GM23248 (cell line): ENCODE measurements at places on chromosomes 3 and 15. TPM values are rescaled to one million over a fixed set of nuclear protein-coding genes. Genes with fewer than 3 reads are reported as not detected.

DNA sequence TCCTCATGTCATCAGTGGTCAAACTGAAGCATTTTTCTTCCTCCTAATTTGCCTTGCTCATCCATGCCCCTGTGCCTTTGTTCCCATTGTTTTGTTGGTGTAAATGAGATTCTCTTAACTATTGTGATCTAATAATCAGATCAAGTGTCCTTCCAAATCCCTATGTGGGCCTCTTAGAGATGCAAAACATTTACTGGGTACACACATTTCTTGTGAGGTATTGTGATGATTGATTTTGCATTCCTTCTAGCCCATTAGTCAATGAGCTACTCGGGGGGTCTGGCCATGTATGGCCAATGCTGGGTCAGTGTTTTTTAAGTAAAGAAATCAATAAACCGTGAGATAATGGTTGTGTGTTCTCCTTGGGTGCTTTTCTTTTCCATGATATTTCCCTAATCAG, 580.4 kb downstream of the VGLL3 start:
- DNase-seq, result no peak

The CASR gene
- total RNA-seq, result not detected in 2 replicates

- peak; percentile 36 for DNase-seq
These were observed 115.1 kb downstream of the CNTN6 start for GRCh38 chr3:1207904-1208303.

GRCh38 chr3:132972333-132972732, 65.9 kb upstream of the TMEM108 start:
- peak; percentile 17 for DNase-seq

GRCh38 chr15:50082066-50082465, 37.0 kb downstream of the ATP8B4 start:
- no peak for DNase-seq

DNA sequence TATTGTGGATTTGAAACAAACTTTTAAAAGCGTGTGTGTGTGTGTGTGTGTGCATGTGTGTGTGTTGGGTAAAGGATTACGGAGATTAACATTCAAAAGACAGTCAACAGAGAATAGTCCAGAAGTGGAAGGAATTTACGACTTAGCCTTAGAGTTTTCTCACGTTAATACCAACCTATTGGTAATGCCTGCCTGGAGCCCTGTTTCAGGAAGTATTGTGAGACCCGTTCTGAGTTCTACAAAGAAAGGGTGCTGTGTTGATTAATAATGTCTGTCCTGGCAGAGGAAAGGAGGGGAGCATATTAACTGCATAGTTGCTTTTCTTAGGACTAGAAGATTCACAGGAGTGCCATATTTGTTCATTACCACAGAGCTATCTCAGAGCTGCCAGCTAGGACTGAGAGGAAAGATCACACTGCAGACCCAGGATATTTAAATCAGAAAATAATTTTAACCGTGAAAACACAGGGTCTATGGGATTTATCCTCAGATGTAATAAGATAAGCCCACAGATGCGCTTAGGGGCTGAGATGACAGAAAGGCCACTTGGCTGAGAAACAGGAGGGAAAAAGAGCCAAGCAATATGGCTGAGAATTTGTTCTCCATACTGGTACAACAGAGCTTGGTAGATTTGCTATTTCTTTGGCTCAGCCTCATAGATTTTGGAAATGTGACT, 40.5 kb upstream of the FRMD4B start:
- DNase-seq, result no peak

- DNase-seq, result peak; percentile 36
These were observed 841.3 kb downstream of the ROBO1 start for GRCh38 chr3:78926523-78926922.

The GRM7 gene
- not detected in 2 replicates for total RNA-seq

- peak; percentile 45 for DNase-seq
These were observed 21.2 kb downstream of the NGRN start for GRCh38 chr15:90286678-90287077.

DNA sequence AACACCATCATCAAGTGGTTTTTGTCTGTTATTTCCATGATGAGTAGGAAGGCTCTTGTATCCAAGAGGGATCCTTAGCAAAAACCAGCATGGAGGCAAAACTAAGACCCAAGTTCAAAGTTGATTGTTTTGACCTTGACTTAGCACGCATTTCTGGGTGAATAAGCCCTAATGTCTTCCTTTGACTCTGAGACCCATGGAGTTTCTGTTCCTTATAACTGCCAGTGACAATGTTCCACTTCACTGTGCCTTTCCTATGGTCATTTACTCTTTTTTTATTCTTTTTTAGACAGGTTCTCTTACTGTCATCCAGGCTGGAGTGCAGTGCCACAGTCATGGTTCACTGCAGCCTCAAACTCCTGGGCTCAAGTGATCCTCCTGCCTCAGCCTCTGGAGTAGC, 118.2 kb upstream of the MRPL3 start:
- no peak for DNase-seq

The PP2D1 gene
- total RNA-seq, result not detected in 2 replicates

The LRRC49 gene
- total RNA-seq, result 10.3 and 11.1 TPM in 2 replicates

- peak; percentile 56 for DNase-seq
These were observed 181.2 kb upstream of the TTC14 start for GRCh38 chr3:180420804-180421203.

The GNAT1 gene
- not detected in 2 replicates for total RNA-seq

DNA sequence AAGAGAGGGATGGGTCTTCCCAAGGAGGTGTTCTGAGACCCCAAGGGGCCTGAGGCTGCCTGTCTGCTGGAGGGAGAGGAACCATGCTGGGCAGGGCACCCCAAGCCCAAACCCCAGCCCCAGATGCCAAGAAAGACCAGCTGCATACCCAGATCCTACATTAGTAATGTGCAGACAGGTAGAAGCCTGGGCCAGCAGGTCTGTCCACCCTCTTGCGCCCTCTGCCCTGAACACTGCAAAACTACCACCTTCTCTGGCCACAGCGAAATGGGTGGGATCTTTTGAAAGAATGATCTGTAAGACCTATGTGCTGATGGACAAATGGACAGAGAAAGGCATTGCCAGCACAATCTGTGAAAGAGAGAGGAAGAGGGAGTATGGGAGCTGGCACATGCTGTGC, 283.2 kb downstream of the EPHB1 start:
- no peak for DNase-seq

DNA sequence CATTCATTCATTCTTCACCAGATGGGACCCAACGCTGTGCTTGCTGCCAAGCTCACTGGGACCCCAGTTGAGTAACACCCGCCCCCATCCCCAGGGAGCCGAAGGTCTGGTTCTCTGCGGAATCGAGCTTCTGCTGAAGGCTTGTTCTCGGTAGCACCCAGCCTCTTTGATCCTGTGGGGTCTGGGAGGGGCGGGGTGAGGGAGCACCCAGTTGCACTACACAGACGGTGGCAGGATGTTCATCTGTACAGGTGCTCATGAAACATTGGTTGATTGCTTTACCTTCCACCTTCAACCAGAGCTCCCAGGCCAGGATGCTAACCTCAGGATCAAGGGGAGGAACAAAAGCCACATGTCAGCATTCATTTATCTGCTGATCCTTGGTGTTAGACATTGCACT, 77.7 kb upstream of the RGMA start:
- DNase-seq, result no peak

The LRRC58 gene
- total RNA-seq, result 29.2 and 34.4 TPM in 2 replicates

- DNase-seq, result no peak
These were observed 15.7 kb upstream of the GRIP2 start for GRCh38 chr3:14555835-14556234.

DNA sequence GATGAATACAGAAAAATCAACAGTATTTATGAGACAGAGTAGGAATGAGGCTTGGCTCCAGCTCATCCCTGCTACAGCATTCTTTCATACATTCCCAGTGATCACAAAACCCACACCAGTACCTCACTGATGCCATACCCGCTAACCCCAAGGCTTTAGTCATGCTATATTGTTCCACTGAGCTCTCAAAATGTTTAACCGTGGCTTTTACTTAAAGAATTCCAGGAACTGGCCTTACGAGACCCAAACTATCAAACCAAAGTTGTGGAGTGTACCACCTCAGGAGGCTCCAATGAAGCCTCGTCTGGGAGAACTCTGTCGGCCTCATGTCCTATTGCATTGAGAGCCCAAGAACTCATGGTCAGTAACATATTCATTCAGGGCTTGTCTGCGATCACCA, 278.9 kb downstream of the ULK4 start:
- peak; percentile 89 for DNase-seq

- no peak for DNase-seq
These were observed 528.9 kb downstream of the IGSF11 start for GRCh38 chr3:118505784-118506183.

The IFT80 gene
- 48.4 and 59.4 TPM in 2 replicates for total RNA-seq

DNA sequence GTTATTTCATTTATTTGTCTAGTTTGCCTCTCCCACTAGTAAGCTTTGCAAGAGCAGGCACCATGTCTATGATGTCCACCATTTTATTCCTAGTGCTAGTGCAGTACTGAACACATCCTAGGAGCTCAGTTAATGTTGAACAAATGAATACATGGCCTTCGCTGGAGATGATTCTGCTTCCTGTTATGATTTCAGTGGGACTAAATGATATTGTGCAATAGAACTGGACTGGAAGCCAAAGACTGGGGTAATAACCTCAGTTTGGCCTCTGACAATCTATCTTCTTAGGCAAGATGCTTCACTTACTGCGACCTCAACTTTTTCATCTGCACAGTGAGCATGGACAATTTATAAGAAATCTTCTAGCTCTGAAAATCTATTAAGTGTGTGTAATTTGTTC, 191.3 kb downstream of the ADAMTSL3 start:
- DNase-seq, result peak; percentile 87

DNA sequence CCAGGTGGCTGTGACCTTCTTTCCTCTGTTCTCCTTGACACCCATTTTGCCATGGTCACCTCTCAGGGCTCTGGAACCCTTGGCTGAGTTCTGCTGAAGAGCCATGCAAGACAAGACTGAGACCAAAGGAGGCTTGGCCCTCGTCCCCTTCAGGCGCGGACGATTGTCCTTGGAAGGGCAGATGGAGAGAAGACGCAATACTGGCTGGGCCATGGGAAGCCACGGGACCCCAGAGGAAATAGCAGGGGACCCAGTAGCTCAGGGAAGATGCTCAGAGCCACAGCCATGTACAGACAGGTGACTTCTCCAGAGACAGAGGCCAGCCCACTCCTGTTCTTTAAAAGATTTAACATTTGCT, 125.6 kb downstream of the SMAD6 start:
- DNase-seq, result no peak

The PLS1 gene
- 0.13 and 0.54 TPM in 2 replicates for total RNA-seq

The DCP1A gene
- total RNA-seq, result 10.6 and 13.1 TPM in 2 replicates

The RBM5 gene
- 86.1 and 152 TPM in 2 replicates for total RNA-seq

- peak; percentile 52 for DNase-seq
These were observed 29.9 kb downstream of the CDAN1 start for GRCh38 chr15:42707068-42707467.

The STRC gene
- total RNA-seq, result under 0.01 TPM in 1 of 2 replicates, not detected in the other

DNA sequence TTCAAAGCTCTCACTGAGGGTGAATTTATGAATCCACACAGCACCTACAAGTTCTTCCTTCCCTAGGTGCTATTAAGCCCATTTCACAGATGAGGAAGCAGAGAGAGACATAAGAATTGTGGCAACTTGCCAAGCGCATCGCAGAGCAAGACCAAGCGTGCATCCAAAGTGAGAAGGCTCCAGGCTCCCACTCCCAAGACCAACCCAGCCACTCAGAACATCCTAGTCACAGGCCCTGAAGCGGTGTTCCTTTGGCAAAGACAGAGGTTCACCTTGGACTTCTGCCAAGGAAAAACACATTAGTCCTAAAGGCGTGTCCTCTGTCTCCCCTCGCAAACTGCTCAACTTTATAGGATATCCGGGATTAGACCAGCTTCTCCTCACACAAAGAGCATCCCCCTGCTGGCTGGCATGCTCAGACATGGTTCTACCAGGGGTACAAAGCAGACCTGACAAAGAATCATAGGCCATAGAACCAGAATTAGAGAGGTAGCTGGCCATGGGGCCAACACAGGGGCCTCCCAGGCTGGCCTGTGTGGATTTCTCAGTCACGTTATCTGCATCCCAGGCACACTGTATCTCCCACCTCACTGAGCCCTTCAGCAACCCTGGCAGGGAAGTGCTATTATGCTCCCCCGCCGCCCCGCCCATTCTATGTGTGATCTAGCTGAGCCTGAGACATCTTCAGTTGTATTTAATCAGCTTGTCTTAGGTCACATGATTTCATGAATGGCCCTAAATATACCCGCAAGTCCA, 160.2 kb downstream of the FOXP1 start:
- no peak for DNase-seq

The ADAMTS9 gene
- total RNA-seq, result 1.3 and 1.5 TPM in 2 replicates

DNA sequence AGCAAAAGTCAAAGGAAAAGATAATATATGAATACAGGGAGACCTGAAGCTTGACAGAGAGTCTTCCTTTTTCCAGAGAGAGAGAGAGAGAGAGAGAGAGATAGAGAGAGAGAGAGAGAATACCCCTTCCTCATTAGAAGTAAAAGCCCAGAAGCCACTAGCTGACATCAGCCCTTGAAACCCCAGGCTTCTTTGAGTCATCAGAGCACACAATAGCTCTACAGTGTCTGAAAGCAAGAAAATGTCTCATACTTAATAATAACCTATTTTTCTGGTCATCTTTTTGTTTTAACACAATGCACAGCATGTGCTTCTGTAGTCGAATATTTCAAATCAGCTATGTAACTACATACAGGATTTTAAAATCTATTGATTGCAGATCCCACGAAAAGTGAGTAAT, 109.2 kb upstream of the NANOGP8 start:
- DNase-seq, result peak; percentile 41

- DNase-seq, result peak; percentile 80
These were observed 21.3 kb upstream of the GATM start for GRCh38 chr15:45399381-45400212.

The UPK1B gene
- 0.13 TPM in 1 of 2 replicates, not detected in the other for total RNA-seq

The GPD1L gene
- total RNA-seq, result 3.5 and 3.9 TPM in 2 replicates

The LIPC gene
- 0.38 and 0.43 TPM in 2 replicates for total RNA-seq
